ENCODE measurements at places on chromosomes 7 and 10.

DNA sequence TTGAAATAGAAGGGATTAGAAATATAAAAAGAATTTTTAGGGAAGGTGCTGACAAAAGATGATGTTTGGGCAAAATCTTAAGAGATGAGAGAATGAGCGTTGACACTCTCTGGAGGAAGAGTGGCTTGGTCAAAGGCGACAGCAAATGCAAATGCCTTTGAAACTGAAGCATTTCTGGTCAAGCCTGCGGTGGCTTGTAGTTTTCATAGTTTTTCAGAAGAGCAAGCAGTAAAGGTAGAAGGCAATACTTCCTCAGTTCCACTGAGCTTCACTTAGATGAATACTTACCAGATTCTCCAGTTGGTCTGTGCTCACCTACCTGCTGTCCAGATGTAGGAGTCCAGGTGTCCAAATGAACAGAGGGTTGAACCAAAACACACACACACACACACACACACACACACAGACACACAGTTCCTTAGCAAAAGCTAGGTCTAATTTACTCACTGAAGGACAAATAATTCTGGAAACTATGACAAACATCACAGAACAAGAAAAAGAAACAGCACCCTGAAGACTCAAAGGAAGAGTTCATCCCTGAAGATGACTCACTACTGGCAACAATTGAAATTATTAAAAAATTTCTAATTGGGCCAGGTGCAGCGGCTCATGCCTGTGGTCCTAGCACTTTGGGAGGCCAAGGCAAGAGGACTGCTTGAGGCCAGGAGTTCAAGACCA is 12.1 kb upstream of the STK17A start:
- DNase-seq: no peak

DNA sequence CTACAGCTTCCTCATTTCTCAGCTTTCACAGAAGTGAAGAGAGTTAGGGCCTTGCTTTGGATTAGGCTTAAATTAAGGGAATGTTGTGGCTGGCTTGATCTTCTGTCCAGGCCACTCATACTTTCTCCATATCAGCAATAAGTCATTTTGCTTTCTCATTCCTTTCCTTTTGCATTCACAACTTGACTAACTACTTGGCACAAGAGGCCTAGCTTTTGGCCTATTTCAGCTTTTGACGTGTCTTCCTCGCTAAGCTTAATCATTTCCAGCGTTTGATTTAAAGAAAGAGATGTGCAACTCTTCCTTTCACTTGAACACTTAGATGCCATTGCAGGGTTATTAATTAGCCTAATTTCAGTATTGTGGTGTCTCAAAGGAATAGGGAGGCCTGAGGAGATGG is 712.0 kb downstream of the INHBA start:
- no peak for DNase-seq

- no peak for DNase-seq
These were observed 492.1 kb downstream of the NEBL start for GRCh38 chr10:20405050-20405449.

DNA sequence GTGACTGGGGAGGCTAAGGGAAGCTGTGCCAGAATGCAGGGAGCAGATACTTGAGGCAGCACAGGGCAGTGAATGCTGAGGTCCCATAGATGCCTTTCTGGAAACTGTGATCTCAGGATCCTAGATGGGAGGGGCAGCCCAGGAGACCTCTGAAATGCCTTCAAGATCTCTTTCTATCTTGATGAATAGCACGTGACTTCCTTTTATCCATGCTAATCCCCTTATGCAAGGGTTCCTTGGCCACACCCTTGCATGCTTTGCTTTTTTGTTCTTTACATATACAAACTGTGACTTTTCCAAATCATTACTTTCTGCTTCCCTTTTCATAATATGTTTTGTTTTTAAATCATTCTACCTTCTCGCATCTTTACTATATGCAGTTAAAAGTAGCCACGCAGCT is 14.7 kb downstream of the ATRNL1 start:
- DNase-seq: no peak

- DNase-seq: peak; percentile 51
These were observed 12.5 kb upstream of the CALD1 start for GRCh38 chr7:134766779-134767519.

GRCh38 chr7:124570558-124570957 is 195.0 kb downstream of the GPR37 start:
- no peak for DNase-seq

GRCh38 chr10:70193391-70193844 is 23.1 kb upstream of the SAR1A start:
- DNase-seq: no peak

GRCh38 chr10:44473146-44473545 is 88.2 kb upstream of the CXCL12 start:
- no peak for DNase-seq

- DNase-seq: peak; percentile 81
These were observed at the start of gene ADAMTS14 for GRCh38 chr10:70672165-70673042. Gene ADAMTS14, plus strand, starts transcription at chr10:70672506. Its CDS starts 297 bp downstream, at chr10:70672803.

GRCh38 chr10:43114743-43115611 is 23.3 kb upstream of the CSGALNACT2 start:
- no peak for DNase-seq

DNA sequence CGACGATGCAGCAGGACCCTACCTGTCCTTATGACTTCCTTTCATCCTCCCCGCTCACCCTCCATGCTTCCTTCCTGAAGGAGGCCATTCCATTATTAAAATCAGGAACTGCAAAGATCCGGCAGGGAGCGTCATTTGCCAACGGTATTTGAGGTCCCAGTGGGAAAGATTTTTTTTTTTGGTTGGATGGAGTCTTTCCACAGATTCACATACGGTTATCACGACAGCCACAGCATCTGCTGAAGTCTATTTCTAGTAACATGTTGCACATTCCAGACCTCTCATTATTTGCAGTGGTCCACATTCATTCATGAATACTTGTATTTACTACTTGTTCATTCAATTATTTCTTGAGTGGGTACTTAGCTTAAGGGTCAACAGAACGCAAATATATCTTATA is 94.7 kb upstream of the LYZL2 start:
- DNase-seq: no peak

DNA sequence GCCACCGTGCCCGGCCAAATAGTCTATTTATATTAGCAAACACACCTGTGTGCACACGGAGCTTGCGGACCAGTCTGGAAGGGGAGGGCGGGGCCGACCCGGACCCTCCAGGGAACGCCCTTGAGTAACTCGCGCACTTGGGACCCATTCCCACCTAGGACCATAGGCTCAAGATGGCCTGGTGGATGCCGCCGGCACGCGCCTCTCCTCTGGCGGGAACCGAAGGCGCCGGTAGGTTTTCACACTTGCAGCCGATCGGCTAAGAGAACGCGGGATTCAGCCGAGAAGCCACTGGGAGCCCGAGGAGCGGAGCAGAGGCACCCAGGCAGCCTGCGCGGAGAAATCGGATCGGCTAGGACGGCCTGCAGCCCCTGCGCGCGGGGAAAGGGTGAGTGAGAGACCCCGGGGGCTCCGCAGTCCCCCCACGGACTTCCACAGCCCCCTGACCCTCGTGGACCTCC is 18.9 kb downstream of the IFT22 start:
- peak; percentile 64 for DNase-seq
